ENCODE measurements at places on chromosomes 3 and 15. TPM values are rescaled to one million over a fixed set of nuclear protein-coding genes. Genes with fewer than 3 reads are reported as not detected.
A peak's percentile ranks its signal among the peaks of the same experiment; 100 is the strongest.

The PDZRN3 gene
- 6.8 TPM for total RNA-seq

GRCh38 chr3:105862217-105862616 is 6.6 kb downstream of the CBLB start:
- H3K4me3 ChIP-seq: no peak overlapping the region
- peaks cover 8% of the 10 kb centered on the region for H3K4me1 ChIP-seq
- DNase-seq: no peak
- no peaks in the 10 kb centered on the region for H3K27me3 ChIP-seq

DNA sequence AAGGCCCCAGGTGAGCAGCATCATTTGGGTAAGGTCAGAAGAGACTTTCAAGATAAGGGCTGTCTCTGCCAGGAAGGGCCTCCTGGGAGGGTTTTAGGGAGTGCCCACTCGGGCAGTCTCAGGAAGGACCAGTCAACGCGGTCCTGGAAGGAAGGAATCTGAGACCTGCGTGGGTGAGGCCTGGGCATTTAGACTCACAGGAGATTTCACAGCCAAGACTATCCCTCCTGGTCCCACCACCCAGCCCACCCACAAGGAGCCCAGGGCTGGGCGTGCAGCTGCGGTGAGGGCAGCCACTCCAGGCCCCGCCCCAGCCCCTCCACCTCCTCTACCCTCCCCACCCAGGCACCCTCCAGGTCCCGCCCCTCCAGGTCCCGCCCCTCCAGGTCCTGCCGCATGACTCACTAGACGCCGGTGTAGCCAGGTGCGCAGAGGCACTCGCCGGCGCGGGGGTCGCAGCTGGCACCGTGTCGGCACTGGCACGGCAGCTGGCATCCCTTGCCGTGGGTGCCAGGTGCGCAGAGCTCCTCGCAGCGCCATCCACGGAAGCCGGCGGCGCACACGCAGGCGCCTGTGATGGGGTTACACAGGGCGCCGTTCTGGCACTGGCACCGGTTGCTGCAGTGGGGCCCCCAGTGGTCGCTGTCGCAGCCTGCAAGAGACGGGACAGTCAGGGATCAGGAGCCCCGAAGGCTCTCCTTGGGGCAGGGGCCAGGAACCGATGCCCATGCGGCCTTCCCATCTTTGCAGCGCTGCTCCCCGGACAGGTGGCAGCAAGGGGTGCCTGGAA is 112.7 kb downstream of the RAB11A start:
- no peaks in the 10 kb centered on the region for H3K4me1 ChIP-seq
- H3K36me3 ChIP-seq: no peaks in the 10 kb centered on the region
- no peak overlapping the region for H3K27ac ChIP-seq
- no peak overlapping the region for H3K4me3 ChIP-seq
- DNase-seq: peak; percentile 59

DNA sequence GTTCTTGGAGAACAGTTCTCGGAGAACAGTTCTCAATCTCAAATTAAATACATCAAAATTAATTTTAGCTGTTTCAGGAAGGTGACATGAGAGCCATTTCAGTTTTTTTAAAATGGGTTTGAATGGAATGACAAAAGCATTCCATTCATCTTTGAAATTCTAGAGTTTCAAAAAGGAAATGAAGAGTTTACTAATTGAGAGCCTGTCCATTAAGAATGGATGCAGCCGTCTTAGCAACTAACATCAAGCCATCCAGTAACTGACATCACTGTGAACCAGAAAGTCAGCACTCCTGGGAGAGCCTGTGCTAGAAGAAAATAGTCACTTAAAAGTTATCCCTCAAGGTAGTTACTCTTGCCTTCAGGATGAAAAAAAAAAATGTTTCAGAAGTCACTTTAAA is 47.0 kb upstream of the FSTL1 start:
- H3K27ac ChIP-seq: no peak overlapping the region
- no peak for DNase-seq
- no peaks in the 10 kb centered on the region for H3K4me1 ChIP-seq
- H3K4me3 ChIP-seq: no peak overlapping the region
- no peaks in the 10 kb centered on the region for H3K27me3 ChIP-seq

DNA sequence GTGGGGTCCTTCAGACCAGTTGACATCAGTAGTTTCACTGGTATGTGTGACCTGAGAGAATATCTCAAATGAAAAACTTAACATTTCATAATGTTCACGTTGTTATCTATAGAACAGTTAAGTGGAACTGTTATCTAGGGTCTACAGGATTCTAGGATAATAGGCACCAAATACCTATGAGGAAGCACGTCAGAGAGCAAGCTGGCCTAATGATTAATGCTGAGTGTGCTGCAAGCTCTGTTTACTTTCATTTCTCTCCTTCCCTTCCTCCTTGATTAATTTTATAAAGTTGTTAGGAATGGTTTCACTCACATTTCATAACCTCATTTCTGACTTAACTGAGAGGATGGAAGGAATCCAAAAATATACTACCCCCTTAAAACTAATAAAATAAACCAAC is 362.5 kb upstream of the ZNF717 start:
- H3K4me1 ChIP-seq: no peaks in the 10 kb centered on the region
- H3K4me3 ChIP-seq: no peak overlapping the region
- H3K27ac ChIP-seq: no peak overlapping the region
- no peak for DNase-seq
- H3K27me3 ChIP-seq: no peaks in the 10 kb centered on the region
- no peaks in the 10 kb centered on the region for H3K36me3 ChIP-seq

- H3K36me3 ChIP-seq: no peaks in the 10 kb centered on the region
- no peaks in the 10 kb centered on the region for H3K4me1 ChIP-seq
Observed at GRCh38 chr15:59074607-59075006, 30.3 kb upstream of the CCNB2 start.

DNA sequence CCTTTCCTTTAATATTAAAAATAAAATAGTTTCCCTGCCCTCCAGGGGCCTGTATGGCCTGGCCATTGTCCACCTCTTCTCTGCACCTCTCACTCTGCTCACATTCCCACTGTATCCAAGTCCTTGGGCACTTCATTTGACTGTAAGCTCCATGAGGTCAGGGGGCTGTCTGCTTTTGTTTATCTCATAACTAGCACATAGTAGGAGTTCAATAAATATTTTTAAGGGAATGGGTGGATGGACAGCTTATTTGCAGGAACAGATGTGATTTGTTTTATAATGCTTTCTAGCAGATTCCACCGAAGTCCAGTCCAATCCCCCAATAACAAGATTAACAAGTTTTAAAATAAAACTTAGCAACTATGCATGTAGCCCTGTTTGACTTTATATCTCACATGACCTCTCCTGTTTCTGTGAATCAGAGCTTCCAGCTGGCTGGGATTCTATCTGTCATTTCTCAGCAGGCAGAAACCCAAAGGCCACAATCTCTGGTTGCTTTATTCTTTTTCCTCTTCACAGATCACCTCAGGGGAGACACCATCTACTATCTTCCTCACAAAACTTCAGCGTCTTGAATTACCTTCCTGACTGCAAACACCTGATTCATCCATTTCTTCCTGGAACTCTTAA is 123.0 kb upstream of the NR2F2 start:
- no peak for DNase-seq
- H3K4me3 ChIP-seq: no peak overlapping the region

- no peak overlapping the region for H3K27ac ChIP-seq
- no peaks in the 10 kb centered on the region for H3K36me3 ChIP-seq
- no peaks in the 10 kb centered on the region for H3K4me1 ChIP-seq
- DNase-seq: no peak
- H3K4me3 ChIP-seq: no peak overlapping the region
Observed at GRCh38 chr3:112908252-112908651, 61.6 kb upstream of the CD200R1L start.

The WWTR1 gene
- 23.6 TPM for total RNA-seq

DNA sequence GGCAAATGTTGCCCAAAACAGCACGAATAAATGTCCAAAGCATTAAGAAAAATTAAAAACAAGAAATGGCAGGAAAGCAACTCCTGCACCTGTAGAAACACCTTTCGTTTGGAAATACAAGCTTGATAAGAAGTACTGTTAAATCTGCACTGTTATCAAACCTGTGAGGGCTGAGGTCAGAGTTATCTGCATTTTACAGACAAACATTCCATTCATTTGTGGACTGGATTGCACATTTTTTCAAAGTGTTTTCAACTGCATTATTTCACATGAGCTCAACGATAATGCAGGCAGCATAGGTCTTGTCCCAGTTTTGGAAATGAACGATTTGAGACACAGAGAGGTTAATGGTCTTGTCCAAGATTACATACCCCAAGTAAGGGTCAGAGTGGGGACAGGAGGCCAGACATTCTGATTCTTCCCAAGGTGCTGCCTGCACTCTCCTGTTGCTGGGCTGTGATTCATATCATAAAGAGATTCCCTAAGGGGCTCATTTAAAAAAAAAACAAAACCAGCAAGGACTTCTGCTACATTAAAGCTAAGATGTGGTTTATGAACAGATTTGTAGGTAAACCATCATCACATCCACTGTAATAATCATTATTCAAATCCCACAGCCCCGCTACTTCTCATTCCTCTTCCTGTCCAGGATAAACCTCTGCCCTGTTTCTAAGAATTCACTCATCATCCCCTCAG is 13.0 kb downstream of the GUCA1C start:
- no peak overlapping the region for H3K27ac ChIP-seq
- H3K27me3 ChIP-seq: no peaks in the 10 kb centered on the region
- no peaks in the 10 kb centered on the region for H3K36me3 ChIP-seq
- DNase-seq: no peak

The NOX5 gene
- not detected for total RNA-seq

The RARRES1 gene
- total RNA-seq: 1.0 TPM

The RBPMS2 gene
- total RNA-seq: 1.1 TPM

GRCh38 chr3:24678421-24678865 is 183.8 kb upstream of the THRB start:
- no peaks in the 10 kb centered on the region for H3K27me3 ChIP-seq
- H3K36me3 ChIP-seq: no peaks in the 10 kb centered on the region
- no peak for DNase-seq
- H3K4me1 ChIP-seq: no peaks in the 10 kb centered on the region
- no peak overlapping the region for H3K27ac ChIP-seq

DNA sequence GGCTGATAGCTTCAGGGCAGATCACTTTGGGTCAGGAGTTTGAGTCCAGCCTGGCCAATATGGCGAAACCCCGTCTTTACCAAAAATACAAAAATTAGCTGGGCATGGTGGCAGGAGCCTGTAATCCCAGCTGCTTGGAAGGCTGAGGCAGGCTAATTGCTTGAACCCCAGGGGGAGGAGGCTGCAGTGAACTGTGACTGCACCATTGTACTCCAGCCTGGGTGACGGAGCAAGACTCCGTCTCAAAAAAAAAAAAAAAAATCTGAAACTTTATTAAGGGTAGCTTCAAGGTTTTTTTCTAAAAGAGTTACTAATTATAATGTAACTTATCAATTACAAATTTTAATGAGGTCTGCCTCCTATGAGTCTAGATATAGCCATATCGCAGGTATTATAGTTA is 5.1 kb downstream of the NECTIN3 start:
- no peak overlapping the region for H3K27ac ChIP-seq
- peaks cover 5% of the 10 kb centered on the region for H3K4me1 ChIP-seq
- no peak overlapping the region for H3K4me3 ChIP-seq
- DNase-seq: no peak
